Peyer's patch (tissue), 4 donors: ENCODE measurements at places on chromosomes 16 and 17.

- no peak for DNase-seq
Observed at GRCh38 chr16:84585886-84586285, 32.0 kb downstream of the COTL1 start.

GRCh38 chr16:72875291-72876031 is 172.5 kb downstream of the ZFHX3 start:
- no peak for DNase-seq

DNA sequence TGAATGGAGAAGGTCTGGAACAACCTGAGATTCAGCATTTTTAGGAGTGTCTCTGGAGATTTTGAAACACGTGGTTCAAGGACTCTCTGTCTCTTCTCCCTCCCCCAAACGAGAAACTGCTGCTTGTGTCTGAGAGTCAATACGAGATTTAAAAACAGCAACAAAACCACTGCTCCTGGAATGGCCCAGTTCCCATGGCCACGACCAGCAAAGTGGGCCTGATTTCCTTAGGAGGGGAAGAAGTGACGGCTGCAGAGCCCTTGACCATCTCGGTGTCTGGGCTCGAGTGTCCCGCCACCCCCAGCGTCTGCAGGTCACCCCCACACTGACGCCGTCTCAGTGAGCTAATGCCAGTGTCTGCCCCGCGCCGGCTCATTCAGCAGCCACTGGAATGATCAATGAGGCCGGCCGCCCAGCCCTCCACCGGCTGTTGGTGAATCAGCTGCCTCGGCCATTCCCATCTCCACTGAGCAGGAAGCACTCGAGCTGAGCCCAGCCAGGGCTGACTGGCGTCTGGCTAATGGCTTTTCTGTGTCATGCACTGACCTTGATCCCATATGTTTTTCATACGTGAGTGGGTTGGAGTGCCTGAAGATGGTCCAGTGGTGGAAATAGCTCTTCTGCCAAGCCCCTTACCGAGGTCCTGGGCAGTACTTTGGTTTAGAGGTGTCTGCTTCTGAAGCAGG is 151.8 kb downstream of the PITPNC1 start:
- DNase-seq: peak; percentile 24

DNA sequence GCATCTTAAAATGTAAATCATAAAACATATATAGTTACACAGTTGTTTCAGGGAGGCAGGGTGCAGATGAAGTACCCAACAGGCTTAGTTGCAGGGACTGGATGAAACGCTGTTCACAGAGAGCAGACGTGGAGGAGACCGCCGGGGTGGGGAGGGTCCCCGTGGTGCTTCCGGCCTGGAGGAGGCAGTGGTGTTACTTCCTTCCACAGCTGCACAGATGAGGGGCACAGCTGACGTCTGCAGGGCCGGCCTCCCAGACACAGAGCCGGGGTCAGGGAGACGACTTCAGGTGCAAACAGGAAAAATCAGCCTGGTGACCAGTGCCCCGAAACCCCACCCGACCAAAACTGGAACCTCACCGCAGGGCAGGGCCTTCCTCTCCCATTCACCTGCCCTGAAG is 17.1 kb downstream of the SPIRE2 start:
- no peak for DNase-seq

- peak; percentile 87 for DNase-seq
Observed at GRCh38 chr16:1913327-1914083, 4.7 kb downstream of the HS3ST6 start.

- DNase-seq: no peak
Observed at GRCh38 chr16:1014771-1015495, 33.4 kb downstream of the SOX8 start.

- DNase-seq: no peak
Observed at GRCh38 chr16:49548325-49548970, 174.8 kb downstream of the C16orf78 start.

GRCh38 chr16:5903153-5903552 is 805.6 kb upstream of the EEF2KMT start:
- no peak for DNase-seq

DNA sequence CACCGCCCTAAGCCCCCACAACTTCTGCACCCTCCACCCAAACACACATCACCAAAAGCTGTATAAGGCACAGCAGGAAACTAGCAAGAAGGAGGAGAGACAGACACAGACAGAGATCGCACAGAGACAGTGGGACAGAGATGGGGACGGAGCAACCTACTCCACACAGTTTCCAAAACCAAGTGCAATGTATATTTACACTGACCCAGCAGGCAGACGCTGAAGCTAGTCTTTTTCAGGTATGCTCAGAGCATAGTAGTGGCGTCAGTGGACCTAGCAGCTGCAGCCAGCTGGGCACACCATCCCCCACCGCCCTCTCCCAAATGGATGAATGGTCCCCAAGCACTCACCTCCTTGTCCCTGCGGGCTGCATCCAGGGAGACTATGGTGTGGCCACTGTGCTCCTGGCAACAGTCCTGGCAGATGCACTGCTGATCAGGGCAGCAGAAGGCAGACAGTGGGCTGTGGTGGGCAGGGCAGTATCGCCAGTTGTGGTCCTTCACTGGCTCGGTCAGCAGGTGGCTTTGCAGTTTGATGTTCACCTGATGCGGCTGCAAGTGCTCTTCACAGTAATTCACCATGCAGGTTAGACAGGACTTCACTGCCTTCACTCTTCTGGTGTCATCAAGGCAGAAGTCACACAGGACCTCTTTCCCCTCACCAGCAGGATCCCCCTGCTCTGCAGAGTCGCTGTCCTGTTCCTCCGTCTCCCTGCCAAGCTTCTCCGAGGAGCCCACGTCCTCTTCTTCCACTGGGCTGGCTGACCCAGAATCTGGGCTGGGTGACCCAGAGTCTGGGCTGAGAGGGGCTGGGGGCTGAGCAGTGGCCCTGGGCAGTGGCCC is 31.5 kb upstream of the FBXW10B start:
- DNase-seq: peak; percentile 48

GRCh38 chr16:87250431-87250960 is 66.7 kb downstream of the C16orf95 start:
- no peak for DNase-seq

- no peak for DNase-seq
Observed at GRCh38 chr17:36942631-36943125, 5.4 kb downstream of the LHX1 start.

- DNase-seq: no peak
Observed at GRCh38 chr16:68190081-68190480, 45.8 kb downstream of the ESRP2 start.

GRCh38 chr17:56815711-56816110 is 18.0 kb downstream of the C17orf67 start:
- DNase-seq: no peak

DNA sequence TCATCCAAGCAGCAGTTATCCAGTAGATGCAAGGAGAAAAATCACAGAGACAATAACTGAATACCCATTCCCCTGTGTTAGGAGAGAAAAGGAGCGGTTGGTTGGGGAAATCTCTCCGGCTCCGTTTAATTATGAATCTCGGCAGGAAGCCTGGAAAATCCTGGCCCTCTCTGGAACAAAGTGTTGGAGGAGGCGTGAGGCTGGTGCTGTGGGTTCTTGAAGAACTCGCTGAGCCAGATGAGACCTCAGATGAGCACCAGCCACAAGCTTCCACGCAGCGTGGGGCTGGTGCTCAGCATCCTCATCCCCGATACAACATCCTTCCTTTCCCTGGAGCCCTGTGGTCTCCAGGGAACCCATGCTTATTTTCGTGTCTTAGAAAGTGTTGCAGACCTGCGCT is 39.7 kb downstream of the CACNG4 start:
- DNase-seq: no peak

GRCh38 chr16:69763599-69763942 is 1.4 kb downstream of the WWP2 start:
- no peak for DNase-seq

DNA sequence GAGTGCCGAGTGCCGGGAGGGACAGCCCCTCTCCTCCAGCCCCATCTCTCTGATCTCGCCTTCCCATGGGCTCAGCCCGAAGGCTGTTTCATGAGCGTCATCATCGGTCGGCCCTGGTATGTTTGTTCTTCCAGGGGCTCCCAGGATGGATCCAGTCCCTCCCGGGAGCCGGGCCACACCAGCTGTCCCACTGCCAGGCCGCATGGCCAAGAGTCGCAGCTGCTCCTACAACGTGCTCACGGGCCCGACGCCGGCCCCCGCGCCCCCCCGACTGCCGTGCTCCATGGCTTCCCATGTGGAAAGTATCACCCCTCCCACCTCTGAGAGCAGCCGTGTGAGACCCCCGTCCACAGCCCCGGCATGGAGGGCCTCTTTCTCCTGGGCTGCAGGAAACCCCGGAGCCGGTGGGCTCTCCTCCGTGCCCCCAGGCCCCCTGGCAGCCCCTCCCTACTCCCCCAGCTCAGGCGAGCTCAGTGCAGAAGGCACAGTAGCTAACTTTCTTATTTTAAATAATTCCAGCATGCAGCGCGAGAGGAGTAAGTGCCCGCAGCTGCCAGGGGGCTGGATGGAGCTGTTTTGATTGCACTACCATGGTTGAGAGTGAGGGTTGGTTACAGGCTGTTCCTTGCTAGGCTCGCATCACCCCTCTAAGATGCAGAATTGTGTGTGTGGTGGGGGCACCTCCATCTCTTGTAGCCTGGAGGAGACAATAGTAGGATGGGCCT is 26.6 kb upstream of the GSE1 start:
- no peak for DNase-seq

DNA sequence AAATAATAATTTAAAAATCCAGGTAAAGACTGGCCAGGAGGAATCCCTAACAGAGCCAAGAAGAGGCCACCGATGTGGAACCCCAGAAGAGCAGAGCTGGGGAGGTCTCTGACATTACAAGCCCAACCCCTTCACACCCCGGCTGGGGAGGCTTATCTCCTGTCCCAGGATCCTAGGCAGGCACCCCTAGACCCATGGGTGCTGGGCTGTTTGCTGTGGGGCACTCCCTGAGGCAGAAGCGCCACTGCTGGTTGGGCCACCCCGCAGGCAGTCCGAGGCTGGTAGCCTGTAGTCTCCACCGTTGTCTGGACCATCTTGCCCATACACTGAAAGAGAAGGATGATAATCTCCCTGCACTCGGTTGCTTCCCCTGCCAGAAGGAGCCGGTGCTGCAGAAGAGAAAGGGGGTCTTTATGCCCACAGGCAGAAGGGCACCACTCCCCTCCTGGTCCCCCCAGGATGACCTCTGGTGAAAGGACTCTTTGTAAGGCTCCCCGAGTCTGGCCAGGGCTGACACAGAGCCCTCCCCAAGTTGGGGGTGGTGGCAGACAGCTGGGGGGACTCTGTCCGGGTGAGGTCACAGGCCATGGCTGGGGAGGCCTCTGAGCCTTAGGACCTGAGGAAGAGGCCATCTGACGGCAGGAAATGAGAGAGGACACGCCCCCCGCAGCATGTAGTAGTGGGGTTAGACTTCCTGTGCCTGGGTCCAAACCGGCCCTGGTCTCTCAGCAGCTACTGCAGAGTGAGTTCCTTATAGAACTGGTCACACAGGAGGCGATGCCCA is 34.2 kb downstream of the CFAP20 start:
- DNase-seq: no peak
